ENCODE measurements at places on chromosomes 12 and 14.

- no peak for DNase-seq
These were observed 201.5 kb upstream of the MYL2 start for GRCh38 chr12:111121840-111122239.

DNA sequence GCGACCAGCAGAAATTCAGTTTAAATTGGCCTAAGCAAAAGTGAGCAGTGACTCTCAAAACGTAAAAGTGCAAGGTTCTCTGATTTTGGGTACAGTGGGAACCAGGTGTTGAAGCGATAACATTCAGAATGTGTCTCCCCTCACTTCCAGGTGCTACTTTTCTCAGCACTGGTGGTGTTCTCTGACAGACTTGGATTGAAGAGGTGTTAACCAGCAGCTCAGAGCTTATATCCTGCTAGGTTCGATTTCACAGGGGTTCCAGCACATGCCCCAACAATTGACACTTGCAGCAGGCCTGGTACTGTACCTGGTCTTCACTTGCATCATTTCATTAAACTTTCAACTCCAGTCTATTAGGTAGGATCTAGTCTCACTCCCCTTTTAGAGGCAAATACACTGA lies 680.2 kb downstream of the VRK1 start:
- no peak for DNase-seq

DNA sequence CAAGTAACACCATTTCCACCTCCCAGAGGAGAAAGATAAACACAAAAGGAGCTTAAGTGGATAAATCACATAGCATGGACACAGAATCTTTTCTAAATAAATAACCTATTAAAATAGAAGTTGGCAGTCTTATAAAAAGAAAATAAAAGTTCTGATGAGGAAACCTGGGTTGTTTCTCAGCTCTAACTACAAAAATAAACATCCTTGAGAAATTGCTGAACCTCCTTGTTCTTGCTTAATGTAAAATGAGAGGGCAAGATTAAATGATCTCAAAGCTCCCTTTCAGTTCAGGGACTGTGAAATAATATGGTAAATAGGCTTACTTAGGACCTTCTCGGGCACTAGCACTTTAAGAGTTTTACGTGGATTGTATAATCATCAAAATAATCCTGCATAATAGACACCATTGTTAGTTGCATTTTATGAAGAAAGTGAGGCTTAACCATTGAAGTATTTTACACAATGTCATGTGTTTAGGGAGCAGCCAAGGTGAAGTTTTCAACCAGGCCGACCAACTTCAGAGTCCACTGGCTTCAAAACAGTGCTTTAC lies 214.0 kb upstream of the NOVA1 start:
- no peak for DNase-seq

DNA sequence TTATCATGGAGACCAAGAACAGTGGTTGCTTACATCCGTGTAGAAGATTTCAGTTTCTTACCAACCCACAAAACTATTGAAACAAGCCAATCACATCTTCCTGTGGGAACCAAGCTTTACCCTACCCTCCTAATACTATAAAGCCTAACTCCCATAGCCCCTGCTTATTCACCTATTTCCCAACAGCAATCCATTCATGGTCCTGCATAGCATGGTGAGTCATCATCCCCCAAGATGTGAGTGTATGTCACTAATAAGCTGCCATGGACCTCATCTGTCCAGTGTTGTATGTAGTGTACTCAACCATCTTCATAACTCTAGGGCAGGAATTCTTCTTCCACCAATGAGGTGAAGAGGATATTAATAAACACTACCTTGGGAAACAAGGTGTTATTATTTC lies 1620.4 kb upstream of the FLRT2 start:
- no peak for DNase-seq

DNA sequence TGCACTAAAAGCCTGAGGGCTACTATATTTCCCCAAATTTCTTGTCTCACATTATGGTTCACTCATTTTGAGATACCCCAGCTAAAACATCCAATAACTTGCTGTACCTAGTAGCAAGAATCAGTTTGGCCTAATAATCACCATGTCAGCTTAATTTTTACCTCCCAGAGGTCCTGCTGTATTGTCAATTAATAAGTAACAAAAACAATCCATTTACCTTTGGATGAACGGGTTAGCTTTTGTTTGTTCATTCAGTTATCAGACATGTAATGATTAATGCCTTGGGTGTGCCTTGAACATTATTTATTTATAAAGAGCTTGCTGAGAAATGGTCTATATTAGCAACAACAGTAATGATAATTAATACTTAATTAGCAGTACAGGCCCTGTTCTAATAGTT lies 57.0 kb downstream of the MON2 start:
- DNase-seq: no peak

- DNase-seq: no peak
These were observed 40.9 kb downstream of the DEGS2 start for GRCh38 chr14:100118396-100119011.

DNA sequence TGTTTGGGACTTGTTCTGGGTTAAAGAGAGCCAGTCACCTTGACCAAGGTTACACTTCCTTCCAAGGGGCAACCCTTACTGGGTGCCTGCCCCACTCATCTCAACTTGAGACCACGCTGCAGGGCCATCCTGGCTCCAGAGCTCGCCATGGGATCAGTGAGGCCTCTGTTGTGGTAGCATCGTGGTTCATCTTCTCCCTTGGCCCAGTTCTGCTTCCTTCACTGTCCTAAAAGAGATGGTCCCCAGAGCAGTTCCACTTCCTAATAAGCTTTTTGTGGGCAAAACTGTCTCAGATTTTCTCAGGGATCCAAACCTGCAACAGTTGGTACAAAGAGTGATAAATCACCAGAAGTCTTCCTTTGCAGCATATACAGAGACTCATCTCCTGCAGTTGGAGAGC lies 165.9 kb upstream of the TMEM260 start:
- DNase-seq: no peak

DNA sequence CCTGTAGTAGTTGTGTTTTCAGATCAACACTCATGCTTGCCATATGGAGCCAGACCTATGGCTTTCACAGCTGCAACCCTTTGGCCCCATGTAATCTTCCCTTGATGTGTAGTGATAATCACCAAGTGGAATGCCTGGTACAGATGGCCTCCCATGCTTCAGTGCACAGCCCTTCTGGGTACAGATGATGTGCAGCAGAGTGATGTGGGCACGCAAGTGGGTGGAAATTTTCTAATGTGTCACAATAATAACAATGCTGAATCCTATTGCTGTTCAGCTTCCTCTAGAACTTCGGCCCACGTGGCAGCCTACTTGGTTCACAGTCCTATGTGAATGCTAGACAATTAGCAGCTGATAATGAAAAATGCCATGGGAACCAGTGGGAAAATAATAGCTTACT lies 188.1 kb downstream of the SNAPC1 start:
- DNase-seq: peak; percentile 99

DNA sequence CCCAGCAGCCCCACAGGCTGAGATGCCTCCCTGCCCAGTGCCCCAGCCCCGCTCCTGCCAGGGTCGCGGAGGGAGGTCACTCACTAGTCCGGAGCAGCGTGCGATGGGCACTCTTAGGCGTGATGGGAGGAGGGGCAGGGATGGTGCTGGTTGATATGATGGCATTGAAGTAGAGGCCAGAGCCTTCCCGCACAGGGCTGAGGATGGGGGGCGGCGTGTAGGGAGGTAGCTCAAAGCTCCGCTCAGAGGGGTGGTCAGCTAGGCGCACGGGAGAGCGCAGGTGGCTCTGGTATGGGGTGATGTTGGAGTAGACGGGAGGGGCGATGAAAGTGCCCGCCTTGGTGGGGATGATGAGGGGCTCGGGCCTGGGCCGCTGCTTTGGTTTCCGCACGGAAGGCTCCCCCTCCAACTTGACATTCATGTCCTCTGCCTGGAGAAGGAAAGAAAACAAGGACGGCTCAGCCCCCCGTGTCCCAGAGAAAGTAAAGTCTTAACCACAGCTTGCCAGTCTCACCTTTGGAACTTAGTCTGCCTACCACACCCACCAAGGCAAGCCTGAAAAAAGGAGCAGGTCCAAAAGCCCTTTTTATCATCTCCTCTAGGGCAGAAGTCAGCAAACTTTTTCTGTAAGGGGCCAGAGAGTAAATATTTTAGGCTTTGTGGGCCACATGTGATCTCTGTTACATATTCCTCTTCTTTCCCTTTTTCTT lies 15.5 kb upstream of the PNMA1 start:
- DNase-seq: no peak

DNA sequence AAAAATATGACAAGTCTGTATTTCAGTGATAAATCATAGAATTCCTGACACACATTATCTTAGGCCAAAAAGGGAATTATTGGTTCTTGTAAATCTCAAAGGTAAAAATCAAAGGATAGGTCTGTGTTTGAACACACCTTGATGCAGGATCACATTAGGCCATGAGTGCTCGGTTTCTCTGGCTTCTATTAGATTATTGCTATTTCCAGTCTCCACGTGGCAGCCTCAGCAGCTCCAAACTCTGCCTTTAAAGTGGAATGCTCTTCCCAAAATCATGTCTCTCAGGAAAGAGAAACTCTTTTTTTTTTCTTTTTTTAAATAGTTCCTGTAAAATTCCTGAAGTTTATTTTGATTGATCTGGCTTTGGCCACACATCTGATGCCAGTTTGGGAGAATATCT lies 105.6 kb upstream of the FRMD6 start:
- no peak for DNase-seq

DNA sequence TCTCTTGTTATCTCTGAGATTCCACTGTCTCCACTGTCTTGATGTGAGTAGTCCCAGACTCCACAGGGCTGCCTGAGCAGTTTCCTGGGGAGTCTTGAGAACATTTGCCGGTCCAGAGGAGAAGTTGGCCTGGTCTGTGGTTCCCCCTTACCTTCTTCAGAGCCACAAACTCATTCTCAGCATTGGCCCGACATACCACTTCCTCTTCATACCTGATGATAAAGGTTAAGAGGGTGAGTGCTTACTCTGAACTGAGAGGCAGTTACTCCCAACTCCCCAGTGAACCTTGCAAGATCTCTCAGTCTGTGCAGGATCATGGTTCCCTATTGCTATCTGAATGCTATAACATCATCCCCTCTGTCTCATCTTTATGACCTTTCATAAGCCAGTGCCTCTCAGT lies 2.6 kb downstream of the KRT84 start:
- DNase-seq: no peak

DNA sequence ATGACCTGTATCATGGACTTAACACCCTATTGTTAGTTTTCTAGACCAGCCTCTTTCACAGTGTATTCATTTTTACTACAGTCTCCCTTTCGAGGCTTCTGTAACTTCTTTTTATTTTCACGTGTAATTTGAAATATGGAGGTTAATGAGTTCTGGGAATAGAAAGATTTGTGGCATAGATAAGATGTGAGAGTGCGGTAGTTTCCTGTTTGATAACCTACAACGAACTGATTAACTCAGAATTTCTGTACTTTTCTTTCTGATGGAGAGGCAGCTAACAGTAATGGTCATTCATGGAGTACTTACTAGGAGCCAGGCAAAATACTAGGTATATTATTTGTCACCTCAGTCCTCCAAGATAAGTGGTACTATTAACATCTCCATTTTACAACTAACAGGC lies 21.2 kb downstream of the POLR3B start:
- DNase-seq: no peak
